ENCODE measurements at places on chromosomes 1 and 21.

DNA sequence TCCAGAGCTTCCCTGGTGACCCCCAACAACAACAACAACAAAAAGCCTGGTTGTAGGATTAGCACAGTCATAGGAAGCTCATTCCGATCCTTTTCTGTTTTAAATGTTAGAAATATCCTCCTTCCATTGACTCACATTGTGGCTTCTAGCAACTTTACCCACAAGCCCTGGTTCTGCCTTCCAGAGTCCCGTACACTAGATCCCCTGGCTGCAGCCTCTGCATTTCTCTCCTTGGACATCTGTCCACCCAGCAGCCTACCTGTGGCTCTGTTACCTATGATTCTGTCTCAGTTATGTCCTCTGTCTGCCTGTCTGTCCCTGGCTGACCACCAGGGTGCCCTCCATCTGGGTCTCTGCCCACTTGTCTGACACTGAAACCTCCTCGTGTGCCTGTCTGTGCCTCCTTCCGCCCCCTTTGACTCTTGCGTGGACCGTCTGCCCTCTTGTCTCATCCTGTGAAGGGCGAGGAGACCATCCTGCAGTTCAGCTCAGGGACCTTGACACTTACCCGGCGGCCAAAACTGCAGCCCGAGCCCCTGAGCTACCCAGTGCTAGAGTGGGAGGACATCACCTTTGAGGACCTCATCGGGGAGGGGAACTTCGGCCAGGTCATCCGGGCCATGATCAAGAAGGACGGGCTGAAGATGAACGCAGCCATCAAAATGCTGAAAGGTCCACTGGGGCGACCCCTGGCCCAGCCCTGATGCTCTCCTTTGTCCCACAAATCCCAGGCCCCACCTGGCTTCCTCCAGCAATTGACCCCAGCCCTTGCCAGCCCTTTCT, 16.1 kb downstream of the TIE1 start:
- no peak for DNase-seq

DNA sequence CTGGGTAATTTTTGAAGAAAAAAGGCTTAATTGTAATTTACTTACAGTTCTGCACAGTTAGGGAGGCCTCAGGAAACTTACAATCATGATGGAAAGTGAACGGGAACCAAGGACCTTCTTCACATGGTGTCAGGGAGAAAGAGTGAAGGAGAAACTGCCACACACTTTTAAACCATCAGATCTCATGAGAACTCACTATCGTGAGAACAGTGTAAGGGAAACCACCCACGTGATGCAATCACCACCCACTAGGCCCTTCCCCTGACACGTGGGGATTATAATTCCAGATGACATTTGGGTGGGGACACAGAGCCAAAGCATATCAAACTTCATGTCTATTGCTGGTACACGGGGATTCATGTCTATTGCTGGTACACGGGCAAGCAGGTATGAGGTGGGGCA, 5.3 kb upstream of the SFT2D2 start:
- DNase-seq = no peak

GRCh38 chr1:23118957-23119792, 49.5 kb downstream of the LUZP1 start:
- DNase-seq = no peak

DNA sequence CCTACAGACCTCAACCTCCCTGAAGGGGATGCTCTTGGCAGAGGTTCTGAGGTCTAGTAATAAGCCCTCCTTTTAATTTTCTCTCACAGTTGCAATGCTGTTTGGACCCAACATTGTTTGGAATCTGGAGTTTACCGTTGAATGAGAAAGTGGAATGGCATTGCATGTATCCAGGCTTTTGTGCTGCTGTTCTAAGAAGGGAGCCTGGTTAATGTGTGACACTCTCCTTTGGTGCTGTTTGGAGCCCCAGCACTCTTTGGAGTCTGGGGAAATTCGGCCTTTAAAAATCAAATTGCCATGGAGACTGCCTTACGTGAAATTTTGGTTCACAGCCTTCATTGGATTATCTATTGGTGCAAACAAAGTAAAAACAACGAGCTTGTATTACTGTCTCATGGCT, 23.7 kb upstream of the TMEM61 start:
- DNase-seq = no peak

- DNase-seq = no peak
Observed at GRCh38 chr1:206898915-206899431, 1.7 kb downstream of the IL24 start.

Measured in caudate nucleus (tissue), 63 donors.